ENCODE measurements at places on chromosomes 6 and 20.

GRCh38 chr6:42532038-42532669, 31.7 kb upstream of the UBR2 start:
- no peak for DNase-seq

DNA sequence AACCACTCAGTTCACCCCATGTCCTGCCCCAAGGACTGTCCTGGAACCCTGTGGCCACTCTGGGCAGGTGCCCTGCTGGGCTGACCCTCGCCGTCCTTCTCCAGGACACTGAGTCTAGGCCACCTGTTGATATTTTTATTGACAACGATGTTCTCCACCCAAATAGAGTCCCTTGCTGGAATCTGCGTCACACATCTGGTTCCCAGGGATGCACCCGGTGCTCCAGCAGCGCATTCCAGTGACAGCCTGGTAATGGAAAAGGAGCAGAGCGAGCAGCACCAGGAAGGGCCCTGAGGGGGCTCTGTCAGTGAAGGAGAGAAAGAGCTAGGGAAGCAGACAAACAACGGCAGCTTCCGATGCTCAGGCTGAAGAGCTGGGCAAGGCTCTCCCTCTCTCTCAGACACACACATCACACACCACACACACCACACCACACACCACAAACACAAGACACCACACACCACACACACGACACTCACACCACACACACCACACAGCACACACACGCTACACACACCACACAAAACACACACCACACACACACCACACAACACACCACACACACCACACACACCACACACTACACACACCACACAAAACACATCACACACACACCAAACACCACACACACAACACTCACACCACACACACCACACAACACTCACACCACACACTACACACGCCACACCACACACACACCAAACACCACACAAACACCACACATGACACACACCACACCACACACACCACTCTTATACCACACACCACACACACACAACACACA, 117.9 kb upstream of the THBS2 start:
- no peak for DNase-seq

GRCh38 chr6:158717341-158718330, 67.8 kb downstream of the SYTL3 start:
- DNase-seq: no peak

DNA sequence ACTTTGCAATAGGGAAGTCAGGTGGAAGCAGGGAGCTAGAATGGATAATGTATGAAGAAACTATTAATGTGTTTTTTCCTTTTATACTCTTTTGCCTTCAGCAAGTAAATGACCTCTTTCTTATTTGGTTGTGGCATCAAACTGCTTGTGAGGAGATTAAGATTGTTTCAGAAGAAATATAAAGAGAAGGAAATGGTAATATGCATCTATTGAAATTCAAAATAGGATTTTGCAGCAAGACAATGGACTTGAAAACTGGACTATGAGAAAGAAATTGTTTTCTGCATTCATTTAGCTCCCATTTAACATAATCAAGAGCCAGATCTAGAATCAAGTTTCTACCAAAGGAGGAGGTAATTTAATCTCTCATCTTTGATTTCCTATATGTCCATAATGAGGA, 32.3 kb upstream of the KIFC1 start:
- no peak for DNase-seq

- no peak for DNase-seq
Observed at GRCh38 chr6:42569102-42570028, 5.5 kb downstream of the UBR2 start.

DNA sequence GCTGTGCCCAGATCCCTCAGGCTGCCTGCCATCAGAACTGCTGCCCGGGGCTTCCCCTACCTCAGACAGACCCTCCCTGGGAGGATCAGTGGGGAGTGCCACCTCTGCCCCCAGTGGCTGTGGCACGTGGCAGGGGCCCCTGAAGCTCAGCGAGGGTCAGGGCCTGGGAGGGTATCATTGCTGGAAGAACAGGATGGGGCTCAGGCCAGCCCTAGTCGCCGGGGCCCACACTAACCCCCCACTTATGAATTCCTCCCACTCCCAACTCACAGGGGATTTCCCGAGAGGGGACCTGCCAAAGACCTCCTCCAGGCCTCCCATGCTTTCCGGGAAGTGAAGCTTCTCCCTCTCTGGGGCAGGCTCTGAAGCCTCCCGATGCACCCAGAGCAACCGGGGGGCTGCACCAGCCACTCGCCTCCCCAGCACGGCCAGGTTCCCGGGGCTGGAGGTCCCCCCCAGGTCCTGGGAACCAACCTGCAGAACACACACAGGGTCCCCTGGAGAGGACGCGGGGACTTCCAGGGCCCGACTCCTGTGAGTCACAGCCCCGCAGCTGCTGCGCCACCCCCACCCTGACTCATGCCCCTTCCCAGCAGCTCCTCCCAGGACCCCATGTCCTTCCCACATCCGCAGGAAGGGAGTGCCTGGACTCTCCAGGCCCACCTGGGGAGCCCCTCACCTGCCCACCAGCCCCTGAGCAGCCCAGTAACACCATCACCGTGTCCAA, 2.5 kb downstream of the TNFRSF6B start:
- no peak for DNase-seq

DNA sequence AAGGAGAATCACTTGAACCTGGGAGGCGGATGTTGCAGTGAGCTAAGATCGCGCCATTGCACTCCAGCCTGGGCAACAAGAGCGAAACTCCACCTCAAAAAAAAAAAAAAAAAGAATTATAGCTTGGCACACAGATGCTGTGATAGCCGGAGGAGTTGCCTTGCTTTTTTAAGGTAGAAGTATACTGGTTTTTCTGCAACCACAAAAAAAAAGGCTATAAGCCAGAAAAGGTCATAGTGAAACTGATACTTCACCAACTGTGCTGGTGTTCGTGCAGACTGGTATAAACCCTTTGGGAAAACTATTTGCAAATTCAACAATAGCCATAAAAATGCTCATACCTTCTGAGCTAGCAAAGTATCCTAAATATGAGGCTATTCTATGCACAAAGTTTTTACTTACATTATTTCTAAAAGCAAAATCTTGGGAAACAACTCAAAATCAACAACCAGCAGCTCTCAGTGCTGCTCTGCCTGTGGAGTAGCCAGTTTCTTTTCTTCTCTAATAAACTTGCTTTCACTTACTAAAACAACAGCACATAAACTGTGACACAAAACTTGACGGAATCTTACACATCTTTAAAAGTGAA, 44.0 kb downstream of the B4GALT5 start:
- DNase-seq: peak; percentile 13

DNA sequence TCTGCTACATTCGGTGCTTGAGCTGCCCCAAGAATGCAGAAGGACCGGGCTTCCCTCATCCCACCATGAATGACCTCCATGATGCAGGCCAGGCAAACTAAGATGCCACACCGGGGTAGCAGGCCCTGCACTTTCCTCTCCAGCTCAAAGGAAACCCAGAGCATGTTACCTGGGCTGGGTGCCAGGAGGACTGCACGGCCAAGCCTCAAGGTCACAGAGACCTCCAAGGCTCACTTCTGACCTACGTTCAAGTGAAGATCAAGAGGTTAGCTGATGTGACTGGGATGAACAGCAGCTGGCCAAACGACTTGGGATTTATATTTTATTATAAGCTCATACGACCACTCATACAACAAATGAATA, 501.8 kb downstream of the CD83 start:
- DNase-seq: no peak

- DNase-seq: no peak
Observed at GRCh38 chr6:27668442-27669294, 195.8 kb upstream of the ZNF184 start.

DNA sequence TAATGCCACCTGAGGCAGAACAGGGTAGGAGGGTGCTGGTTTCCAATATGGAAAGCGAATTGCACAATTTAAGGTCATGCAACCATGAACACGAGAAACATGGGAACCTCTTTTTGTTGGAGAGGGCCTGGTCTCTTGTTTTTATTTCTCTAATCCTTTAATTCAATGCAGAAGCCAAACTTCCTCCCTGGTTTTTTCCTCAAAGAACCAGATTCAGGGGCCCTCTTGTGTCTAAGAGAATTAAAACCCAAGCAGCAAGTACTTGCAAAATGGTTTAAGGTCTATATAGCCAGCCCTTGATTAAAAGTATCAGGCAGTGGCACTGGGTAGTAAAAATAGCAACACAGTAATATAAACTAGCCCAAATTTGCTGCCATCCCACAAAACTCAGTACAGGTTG, 19.5 kb downstream of the GSTA4 start:
- no peak for DNase-seq

DNA sequence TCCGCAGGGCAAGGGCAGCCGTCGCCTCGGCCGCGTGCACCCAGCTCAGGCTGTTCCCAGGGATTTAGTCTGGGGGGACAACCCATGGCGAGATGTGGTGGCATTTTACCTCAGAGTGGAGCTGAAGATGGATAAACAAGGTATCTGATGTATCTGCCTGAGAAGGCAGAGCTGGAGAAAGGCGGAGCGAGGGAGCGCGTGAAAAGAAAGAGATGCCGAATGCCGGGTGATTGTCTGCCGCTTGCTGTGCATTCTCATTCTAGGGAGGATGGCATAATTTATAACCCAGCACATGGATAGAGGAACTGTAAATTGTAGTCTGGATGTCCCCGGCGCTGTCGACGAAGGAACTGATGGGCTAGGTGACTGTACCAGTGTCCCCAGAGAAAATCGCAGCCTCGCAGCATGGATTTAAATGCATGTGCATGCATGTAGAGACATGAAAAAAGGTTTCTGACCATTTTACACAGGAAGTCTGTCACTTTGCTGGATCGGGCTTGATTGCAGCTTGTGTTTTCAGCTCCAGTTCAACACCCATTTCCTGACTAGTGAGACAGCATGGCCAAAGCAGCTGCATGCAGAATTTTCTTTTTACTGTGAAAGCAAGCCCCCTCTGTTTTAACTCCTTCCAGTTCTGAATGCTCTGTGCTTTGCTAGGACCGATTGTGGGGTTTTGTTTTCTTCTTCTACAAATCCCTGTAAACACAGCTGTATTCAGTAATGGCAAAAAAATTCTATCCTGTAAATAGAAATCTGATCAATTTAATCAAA, 149.7 kb downstream of the PRL start:
- DNase-seq: no peak

DNA sequence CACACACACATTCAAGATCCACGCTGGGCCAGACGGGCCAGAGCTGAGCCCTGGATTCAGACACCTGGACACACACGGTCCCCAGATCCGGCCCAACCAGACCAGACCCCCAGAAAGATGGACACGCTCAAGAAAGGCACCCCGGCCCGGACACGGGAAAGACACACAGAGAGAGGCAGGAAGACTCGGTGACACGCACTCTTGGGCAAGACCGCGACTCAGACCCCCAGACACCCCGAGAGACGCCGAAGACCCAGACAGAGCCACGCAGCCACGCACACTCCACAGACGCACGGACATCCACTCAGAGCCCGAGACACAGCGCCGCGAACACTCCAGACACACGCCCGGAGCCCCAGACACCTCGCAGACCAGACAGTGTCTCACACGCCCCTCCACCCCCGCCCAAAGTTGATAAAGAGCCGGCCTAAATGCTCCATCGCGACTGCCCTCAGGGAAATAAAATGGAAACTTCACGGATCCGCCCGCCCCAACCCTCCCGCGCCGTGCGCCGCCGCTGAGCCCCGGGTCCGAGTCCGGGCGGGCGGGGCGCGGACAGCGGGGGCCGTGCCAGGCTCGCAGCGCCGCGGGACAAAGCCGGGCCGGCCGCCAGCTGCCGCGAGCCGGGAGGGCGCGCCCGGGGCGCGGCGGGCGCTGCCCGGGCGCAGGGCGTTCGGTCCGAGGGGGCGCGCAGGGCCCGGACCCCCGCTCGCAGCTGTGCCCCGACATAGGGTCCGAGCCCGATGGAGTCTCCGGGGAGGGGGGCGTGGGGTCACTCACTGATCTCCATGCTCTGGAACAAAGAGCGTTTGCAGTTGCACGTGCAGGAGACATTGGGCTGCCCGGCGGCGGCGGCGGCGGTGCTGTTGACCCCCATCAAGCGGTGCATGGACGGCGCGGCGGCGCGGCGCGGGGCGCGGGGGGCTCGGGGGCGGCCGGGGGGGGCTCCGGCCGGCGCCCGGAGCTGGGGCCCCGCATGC, 831 bp downstream of the PMEPA1 start:
- peak; percentile 33 for DNase-seq

GRCh38 chr6:131949909-131950766, 1.0 kb downstream of the CCN2 start:
- no peak for DNase-seq
